SK-MEL-5 (cell line): ENCODE measurements at places on chromosomes 1 and 21. TPM values are rescaled to one million over a fixed set of nuclear protein-coding genes. Genes with fewer than 3 reads are reported as not detected.

Gene SERPINC1
- total RNA-seq, result not detected in 2 replicates

Gene DENND2C
- 0.74 and 1.1 TPM in 2 replicates for total RNA-seq

Gene PIGK
- 56.7 and 64.7 TPM in 2 replicates for total RNA-seq

Gene S100A7A
- total RNA-seq, result not detected in 2 replicates

Gene MTFR1L
- 36.2 and 41.6 TPM in 2 replicates for total RNA-seq

Gene PPM1J
- total RNA-seq, result 0.40 and 0.61 TPM in 2 replicates

Gene LIN28A
- total RNA-seq, result not detected in 2 replicates

Gene RNU1-4
- total RNA-seq, result under 0.01 TPM in 1 of 2 replicates, not detected in the other

Gene S100PBP
- 16.9 and 21.3 TPM in 2 replicates for total RNA-seq

Gene PALMD
- 0.11 and 0.40 TPM in 2 replicates for total RNA-seq

Gene SEC16B
- 0.19 and 0.32 TPM in 2 replicates for total RNA-seq
